Astrocyte of the hippocampus (primary cell): ENCODE measurements at places on chromosomes 6 and 20.

GRCh38 chr20:53611449-53611894 is 17.8 kb upstream of the ZNF217 start:
- DNase-seq: peak; percentile 95

DNA sequence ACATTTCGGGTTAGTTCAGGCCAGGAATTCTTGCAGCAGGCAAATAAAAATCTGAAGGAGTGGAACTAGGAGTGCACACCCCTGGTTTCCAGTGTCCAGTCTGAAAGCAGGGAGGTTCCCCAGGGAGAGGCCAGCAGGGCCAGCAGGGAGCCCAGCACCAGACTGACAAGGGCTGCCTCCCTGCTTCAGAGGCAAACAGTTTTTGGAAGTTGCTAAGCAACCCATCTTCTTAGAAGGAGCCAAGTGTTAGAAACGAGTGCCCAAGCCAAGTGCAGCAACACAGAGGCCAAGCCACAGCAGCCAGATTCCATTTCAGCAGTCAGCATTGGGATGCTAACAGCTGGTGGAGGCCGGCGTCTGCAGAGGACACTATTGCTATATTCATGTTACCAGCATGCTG is 179.1 kb downstream of the SYNDIG1 start:
- DNase-seq: no peak

DNA sequence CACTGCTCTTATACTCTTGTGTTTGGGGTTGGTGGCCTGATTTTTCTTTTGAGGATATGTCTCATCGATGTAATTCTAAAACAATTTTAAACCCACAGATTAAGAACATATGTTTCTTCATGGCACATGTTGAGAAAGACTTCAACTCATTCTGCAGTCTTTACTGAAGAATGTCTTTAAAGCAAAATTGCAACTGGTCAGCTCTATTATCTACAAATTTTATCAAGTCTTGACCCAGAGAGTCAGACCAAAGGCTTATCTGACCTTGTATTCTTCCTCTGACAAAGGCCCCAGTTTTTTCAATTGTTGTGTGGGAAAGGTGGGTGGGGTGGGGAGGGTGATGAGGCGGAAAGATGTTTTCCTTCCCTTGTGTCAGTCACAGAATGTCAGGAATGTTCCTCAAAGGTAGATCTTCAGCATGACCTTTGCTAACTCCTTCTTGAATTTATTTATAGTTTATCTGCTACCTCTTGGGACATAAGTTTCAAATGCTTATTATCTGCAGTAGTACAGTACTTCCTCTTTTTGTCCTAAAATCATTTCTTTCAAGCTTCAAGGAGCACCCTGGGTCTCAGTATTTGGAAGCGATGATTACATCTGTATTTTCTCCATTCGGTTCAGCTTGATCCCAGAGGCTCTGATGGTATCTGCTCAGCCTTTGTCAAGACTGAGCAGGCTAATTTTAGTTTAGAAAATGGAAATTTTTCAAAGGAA is 63.2 kb upstream of the TIAM2 start:
- peak; percentile 32 for DNase-seq

DNA sequence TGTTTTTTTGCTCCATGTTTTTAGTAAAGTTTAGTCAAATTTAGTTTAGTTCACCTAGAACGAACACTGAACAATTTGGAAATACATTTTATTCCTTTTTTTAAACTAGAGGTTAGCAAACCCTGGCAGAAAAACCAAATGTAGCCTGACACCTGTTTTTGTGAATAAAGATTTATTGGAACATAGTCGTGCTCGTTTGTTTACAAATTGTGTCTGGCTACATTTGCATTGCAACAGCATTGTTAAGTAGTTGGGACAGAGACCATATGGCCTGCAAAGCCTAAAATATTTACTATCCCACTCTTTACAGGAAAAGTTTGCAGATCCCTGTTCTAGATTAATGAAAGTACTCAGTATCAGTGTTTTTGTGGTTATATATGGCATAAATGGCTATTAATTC is 56.9 kb downstream of the CD109 start:
- no peak for DNase-seq

DNA sequence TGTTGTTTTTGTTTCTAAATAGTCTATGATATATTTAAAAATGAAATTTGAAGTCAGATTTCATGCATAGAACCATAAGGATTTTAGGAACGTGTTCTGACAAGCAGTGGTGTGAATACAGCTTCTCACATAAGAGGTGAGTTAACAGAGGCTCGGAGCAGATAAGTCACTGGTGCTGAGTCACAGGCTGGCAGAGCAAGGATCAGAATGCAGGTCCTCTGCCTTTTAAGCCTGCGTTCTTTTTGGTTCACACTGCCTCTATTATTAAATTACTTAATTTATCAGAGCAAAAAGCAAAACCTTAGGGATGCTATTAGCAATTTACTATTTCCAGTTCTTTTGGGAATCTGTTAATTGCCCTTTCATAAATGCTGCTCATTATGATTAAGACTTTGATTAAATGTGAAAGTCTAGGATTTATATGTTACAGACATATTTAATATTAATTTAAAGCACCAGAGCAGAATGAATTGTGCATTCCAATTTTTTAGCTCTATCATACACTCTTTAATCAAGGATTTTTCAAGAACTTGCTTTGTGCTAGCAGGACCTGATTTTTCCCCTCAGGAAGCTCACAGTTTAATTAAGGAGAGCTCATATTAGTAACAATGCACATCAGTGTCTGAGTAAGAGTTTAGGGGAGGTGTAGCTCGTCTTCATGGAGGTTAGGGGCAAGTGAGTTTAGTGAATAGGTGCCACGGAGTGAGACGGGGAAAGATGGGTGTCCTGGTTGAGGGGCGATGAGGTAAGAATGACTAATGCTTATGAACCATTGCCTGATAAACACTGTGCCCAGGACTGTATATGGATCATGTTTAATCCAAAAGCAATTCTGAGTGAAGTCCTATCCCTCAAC is 212.7 kb upstream of the AGPAT4 start:
- DNase-seq: peak; percentile 72

DNA sequence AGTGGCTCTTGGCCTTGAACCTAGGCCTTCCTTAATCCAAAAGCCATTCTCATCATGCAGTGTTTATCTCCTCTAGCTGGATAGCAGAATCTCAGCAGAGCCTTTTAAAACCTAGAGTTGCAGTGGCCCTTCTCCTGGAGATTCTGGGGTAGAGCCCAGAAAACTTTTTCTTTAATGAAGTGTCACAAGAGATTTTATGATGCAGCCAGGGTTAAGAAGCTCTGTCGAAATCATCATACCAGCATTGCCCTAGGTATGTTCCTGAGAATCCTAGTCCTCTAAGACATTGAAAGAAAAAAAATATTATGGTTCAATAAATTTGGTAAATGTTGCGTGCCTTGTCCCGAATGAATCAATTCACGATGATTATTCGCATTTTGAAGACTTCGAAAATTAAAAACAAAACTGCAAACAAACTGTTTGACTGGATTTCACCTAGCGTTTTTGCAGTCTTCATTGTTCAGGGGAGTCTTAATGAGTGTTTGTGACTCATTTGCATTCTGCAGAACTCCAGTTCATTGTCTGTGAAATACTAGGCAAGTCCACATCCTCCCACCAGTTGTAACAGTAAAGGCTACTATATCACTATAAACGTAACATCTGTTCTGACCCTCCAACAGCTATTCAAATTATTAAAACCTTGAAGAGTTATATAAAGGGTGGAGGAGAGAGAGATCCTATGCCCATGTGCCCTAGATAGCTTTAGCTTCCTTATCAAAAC is 198.6 kb downstream of the UST start:
- DNase-seq: no peak

DNA sequence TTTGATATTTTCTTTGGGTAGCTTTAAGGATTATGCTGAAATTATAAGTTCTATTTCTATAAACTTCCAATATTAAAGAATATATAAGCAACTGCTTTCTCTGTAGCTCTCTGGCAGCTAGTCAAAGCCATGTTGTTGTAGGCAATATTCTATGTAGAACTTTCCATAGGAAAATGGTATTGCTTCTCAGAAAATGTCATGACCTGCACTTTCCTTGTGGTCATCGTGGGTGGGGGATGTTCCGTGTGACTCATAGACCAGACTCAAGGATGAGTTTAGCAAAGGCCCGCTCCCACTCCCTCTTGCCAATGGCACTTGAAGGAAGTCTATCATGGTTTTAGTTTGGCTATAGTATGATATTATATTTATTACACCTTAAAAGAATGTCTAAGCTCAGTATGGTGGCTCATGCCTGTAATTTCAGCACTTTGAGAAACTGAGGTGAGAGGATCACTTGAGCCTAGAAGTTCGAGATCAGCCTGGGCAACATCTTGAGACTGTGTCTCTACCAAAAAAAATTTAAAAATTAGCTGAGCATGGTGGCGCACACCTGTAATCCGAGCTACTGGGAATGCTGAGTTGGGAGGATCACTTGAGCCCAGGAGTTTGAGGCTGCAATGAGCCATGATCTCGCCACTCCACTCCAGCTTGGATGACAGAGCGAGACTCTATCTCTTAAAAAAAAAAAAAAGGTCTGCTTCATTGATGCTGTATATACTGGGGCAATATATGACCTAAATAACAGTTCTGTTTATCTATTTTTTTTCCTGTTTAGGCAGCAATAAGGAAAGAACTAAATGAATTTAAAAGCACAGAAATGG is 36.6 kb upstream of the LTV1 start:
- peak; percentile 39 for DNase-seq

DNA sequence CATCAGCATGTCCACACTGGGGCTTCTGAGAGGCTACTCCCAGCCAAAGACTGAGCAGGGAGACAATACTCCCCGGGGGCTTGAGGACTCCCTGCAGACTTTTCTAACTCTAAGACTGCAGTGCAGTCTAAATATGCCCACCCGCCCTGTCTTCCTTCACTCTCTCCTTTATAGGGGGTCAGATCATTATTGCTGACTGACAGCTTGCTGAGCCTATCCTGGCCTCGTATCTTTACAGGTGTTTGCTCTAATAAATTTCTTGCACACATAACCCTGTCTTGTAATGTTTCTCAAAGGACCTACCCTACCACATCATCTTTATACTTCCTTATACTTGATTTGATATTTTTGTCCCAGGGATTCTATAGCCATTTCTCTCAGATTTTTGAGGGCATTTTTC is 39.4 kb upstream of the MOCS1 start:
- no peak for DNase-seq

- DNase-seq: no peak
Observed at GRCh38 chr6:38976801-38977500, 71.6 kb upstream of the GLP1R start.

DNA sequence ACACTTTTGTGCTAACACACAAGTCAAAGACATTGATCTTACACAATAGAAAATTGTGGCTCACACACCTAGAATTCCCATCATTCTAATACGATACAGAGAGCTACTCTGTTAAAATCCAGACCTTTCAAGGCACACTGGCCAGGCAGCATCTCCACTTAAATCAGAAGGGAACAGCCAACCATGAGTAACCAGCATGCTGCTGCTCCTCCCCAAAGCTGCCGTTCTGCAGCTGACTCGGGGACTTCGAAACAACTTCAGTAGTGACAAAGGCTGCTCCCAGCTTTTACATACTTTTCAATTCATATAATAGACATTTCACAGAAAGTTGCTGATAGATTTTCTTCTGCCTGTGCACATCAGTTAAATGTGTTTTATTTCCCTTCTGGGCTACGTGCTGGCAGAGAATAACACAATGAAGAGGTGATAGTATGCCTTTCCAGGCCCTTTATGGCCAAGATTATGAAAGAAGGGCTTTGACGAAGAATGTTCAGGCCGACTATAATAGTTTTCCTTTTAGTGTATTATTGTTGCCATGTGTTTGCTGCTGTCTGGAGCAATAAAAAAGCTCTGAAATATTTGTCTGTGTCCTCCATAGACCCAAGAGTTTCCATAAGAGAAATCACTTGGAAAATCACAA is 159.0 kb downstream of the GMDS start:
- DNase-seq: no peak

DNA sequence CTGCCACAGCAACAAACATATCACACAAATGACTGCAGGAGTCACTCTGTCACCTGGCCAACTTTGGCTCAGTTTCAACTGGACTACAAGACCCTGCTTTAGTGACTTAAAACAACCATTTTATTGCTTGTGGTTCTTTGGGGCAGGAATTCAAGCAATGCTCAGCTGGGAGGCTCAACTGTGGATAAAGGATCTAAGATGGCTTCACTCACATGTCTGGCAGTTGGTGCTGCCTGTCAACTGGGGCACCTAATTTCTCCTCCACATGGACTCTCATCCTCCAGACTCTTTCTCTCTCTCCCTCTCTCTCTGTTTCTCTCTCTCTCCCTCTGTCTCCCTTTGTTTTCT is 2.8 kb upstream of the EPB41L2 start:
- DNase-seq: peak; percentile 13

DNA sequence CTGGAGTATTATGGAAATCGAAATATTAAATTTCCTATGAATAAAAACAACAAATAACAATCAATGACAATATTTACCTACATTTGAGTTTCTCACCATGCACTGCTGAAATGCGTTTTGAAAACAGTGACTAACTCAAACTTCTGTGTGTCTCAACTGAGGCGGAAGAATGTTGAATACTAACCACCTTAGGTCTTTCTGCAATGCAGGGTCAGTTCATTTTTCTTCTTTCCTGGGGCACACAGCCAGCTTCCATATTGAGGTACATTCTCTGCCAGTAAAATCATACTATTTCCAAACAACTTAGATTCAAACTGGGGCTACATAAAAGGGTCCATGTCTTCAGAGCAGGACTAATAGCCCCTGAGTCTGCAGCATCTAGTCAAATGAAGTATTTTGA is 310.1 kb downstream of the UTRN start:
- peak; percentile 84 for DNase-seq
